Cerebellar nuclear complex (tissue), 1 donor: ENCODE measurements at places on chromosomes 5 and 9.

DNA sequence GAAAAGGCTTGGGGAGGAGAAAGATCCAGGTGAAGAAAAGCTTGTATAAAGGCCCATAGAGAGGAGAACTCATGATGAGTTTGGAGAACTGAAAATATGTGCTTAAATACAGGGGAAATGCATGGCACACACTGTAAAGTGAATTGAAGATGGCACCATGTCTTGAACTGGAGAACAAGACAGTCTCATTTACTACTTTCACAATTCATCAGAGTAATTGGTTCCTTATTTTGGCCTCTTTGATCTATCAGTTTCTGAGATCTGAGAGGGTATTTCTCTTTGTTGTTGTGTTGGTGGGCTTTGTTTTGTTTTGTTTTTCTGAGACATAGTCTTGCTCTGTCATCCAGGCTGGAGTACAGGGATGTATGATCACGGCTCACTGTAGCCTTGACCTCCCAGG lies 98.2 kb downstream of the CEMIP2 start:
- DNase-seq, result no peak

GRCh38 chr9:126794441-126794840 lies 10.4 kb upstream of the ZBTB43 start:
- DNase-seq, result no peak

- no peak for DNase-seq
Observed at GRCh38 chr5:17398431-17398830, 99.6 kb upstream of the TAF11L2 start.

GRCh38 chr5:110027527-110028322 lies 338.0 kb downstream of the MAN2A1 start:
- DNase-seq, result no peak

- DNase-seq, result no peak
Observed at GRCh38 chr9:124780757-124781151, 3.8 kb downstream of the OLFML2A start.
